Cortex of kidney (tissue), 1 donor: ENCODE measurements at places on chromosomes 6 and 20.

- no peak for DNase-seq
Observed at GRCh38 chr20:37903317-37904007, 535 bp downstream of the VSTM2L start.

DNA sequence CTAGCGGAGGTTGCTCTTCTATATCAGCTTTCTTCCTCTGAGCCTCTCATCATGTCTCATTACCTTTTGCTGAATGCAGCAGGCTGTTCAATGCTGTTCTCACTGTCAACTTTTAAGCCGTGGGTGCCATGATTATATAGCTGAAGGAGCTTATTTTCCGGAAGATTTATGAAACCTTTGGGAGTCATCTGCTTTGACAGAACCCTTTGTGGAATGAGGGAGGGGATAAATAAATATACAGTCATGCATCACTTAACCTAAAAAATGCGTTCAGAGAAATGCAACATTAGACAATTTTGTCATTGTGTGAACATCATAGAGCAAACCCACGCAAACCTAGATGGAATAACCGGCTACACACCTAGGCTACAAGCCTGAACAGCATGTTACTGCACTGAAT, 102.2 kb upstream of the AKAP12 start:
- DNase-seq, result no peak

DNA sequence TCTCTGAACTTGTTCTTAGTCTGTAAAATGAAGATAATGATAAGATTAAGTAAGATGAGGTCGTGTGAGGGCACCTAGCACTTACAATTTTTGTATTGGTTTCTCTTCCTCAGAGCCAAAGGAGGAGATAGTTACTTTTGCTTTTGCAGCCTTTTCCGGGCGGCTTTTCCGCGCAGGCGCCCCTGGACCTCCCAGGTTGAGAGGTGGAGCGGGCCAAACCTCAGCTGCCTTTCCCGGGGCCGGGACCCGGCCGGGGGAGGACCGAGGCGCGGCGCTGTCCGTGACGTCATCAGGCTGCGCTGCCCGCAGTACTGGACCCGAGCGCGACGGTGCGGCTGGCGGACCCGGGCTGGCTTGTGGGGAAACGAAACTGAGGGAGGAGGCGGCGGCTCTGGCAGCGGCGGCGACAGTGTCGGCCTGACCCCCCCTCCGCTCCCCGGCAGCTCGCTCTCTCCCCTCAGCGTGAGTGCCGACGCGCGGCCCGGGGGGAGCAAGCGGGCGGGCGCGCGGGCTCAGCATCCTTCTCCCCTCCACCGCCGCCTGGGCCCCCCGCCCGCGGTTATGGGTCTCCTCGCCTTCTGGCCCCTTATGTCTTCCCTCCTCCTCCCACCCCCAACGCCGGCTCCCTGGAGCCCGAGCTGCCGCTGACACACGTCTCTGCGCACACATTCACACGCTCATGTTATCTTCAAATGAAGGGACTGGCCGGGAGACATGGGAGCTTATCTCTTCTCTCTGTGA, at the start of gene CMTR1:
TSS of gene CMTR1 (plus strand) at position 306 of the 741 bp plus-strand sequence. CDS start 2,409 bp downstream, outside the sequence.
- DNase-seq, result peak; percentile 60

DNA sequence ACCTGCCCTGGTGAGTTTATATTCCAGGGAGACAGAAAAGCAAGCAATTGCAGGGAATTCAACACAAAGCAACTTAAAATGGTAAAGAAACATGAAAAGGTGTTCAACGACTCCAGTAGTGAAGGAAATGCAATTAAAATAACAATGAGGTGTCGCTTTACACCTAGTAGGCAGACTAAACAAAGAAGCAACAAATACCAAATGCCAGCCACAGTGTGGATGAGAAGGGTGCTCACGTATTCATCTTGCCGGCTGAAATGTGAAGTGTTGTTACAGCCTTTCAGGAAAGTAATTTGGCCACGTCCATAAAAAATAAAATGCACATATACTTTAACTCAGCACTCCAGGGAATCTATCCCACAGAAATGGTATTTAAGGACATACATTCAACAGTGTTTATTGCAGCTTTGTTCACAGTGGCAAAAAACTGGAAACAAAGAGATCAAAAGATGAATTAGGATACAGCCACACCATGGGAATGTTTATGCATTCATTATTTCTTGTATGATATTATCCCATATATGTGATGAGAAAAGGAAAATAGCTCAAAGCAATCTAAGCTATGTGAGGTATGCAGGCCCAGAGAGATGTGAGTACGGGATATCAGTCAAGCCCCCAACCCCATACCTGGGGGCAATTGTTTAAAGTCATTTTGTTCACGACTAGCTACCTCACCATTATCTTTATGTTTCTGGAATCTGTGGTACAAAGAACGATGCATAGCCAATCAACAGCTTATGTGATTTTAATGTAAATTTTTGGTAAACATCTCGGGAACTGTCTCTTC, 266.0 kb upstream of the SOX4 start:
- DNase-seq, result no peak

- no peak for DNase-seq
Observed at GRCh38 chr6:108211671-108212070, 45.8 kb downstream of the NR2E1 start.

DNA sequence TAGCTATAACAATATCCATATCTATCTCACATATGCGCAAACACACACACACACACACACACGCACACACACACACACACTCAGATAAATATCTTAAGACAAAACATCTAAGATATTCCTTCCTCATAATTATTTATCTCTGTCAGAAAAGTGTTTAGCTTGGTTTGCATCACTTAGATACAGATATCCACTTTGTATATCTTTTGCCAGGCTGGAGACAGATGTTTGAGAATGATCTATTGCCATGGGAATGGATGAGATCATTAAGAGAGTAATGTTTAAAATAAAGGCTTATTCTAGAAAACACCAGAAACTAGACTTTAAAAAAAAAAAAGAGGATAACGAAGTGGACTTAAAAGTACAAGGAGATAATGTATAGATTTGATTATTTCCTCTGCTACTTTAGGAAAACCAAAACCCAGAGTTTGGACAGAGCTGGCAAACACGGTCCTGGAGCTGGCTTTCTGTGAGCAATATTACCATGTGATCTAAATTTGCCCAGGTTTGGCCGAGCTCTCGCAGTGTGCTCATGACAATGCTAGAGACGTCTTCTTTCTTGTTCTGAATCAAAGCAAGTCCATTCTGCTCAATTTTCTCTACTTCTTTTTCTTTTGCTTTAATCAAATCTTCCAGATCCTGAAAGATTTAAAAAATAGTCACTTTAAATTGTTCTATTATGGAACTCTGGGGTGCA, 411.8 kb downstream of the SYNE1 start:
- no peak for DNase-seq

- no peak for DNase-seq
Observed at GRCh38 chr6:105373481-105373880, 29.4 kb downstream of the PREP start.

GRCh38 chr20:59005523-59006166, 1.4 kb downstream of the CTSZ start:
- no peak for DNase-seq

DNA sequence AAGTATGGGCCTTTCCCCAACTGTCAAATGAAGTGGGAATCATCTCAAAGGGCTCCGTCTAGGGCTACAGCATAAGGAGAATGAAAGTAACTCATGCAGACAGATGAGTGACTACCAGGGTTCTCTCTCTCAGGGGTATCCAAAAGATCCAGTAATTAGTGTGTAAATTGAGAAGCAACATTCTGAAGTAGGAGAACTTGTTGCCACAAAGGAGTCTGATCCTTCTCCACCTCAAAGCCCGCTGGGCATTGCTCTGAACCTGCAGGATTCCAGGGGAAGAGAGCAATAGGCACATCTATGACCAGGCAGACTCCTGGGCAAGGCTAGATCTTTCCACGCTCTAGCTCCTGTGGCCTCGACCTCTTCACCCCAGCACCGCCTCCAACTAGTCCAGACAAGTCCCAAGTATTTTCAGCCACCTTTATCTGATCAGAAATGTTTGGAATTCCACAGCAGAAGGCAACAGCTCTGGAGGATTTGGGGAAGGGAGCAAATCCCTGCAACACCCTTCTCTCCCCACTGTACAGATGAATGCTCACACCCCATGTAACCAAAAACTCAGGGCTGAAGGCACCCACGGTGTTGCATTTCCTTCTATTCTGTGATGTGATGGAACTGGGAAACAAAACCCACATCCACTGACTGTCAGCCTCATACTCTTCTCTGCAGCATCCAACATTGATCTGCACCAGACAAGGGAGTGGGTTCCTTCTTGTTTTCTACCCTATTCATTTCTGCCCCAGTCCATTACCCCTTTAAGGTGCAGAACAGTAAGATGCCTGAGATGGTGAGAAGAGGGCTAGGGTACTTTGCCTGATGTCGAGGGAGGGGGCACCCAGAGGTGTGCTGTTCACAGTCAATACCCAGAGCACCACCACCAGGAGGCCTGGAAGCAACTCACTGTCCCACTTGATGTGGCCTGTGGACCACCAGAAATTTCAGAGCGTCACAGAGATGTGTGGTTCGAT, 41.0 kb downstream of the COX4I2 start:
- no peak for DNase-seq

DNA sequence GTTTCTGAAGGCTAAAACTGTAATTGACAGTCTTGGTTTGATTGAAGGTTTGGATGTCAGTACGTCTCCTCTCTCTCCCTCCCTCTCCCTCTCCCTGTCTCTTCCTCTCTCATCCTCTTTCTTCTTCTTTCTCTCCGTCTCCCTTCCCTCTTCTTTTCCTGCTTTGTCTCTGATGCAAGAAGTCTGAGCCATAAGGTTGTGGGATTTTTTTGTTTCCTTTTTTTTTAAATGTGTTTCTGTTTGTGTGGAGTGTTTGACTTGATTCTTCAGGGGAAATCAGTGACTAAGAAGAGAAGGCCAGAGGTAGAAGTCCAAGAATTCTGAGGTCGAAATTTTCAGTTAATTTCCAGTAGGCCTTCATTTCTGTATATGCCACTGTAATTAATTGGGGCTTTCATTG, 111.9 kb downstream of the FOXO3 start:
- no peak for DNase-seq

GRCh38 chr6:108078191-108078590, 3.6 kb upstream of the OSTM1 start:
- DNase-seq, result no peak

DNA sequence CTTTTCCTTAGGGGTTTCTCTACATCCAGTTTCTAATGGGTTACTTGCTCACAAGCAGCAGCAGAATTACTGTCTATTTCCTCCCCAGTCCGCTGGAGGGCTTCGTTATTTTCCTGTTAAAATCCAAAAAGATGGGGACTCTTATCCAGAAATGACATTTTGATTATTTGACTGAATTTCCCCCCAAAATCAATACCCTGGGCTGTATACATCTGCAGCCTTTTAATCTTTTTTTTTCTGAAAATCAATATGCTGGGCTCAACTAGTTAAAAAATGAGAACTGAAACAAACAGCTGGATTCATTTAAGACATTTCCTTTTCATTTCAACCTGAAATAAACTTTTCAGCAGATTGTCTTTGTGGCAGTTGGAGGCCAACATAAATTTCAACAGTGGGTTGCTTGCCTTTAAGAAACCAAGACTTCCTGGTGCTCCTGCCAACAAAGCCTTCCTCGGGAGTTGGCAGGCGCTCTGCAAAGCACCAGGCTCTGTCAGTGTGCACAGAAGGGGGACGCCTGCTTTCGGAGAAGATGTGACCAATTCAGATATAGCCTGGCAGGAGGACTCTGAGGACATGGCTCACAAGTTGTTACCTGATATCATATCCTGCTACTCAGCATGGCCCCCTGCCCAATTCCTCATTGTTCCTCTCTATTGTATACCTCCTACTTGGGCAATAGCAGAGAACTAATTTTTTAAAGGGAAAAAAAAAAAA, 204.7 kb upstream of the ARG1 start:
- DNase-seq, result no peak

GRCh38 chr6:22447249-22448196, 121.8 kb upstream of the HDGFL1 start:
- DNase-seq, result no peak

DNA sequence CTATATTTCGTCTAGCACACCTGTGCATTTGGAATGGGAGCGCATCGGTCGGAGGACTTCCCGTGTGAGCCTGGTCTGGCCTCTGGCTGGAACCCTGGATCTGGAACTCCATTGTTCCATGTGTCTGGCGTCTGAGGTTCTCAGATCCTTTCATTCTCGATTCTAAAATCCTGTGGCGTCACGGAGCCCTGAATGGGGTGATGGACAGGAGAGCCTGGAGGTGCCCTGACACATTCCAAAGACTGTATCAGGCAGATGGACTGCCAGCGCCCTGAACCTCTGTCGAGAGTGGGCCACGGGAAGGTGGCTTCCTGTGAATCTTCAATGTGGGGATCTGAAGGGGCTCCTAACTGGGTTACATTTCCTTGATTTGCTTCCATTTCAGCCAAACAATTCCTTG, 20.6 kb downstream of the MYH7B start:
- no peak for DNase-seq

DNA sequence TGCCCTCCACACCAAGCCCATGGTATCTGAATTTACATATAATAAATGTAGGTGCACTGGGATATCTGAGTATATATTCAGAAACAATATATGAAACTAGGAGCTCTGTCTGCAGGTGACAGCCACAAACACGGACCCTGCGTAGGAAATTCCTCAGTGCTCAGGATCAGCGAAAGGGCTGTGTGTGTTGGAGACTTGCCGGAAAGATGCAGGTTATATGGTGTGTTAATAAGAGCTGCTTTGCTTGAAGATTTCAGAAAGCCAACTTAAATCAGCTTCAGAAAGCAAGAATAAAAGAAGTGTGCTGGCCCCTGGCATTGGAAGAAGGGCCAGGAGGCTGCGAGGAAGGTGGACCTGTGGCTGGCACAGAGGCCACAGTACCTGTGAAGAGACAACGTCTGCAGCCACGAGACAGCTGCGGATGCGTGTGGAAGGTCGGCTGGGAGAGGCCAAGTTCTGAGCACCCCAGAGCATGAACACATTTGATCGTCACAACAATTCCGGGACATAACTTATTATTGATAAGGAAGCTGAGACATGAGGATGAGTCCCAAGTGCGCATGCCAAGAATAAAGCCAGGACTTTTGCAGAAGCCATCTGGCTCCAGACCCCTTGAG, 183.2 kb downstream of the DLL1 start:
- DNase-seq, result no peak

DNA sequence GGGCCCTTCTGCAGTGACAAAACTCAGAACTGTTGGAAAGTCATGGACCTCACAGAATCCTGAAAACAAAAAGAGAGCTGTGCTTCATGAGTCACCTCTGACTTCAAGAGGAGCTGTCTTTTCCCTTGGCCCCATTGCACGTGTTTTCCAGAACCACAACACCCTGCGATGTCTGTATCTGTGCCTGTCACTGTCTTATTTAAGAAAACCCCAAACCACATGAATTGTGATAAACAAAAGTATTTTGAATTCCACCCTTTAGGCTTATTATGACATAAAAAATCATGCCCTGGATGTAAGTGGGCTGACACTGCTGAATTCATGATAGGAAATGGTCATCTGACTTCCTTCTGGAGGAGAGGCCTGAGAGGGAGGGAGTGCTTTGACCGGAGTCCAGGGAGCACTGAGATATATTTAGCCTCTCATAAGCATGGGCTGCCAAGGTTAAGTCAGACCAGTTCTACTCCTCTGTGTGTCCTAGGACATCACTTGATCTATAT, 96.4 kb upstream of the DUSP22 start:
- DNase-seq, result no peak

GRCh38 chr20:21739161-21739560, 33.7 kb downstream of the PAX1 start:
- DNase-seq, result no peak
